Vagina (tissue), 2 donors: ENCODE measurements at places on chromosomes 7 and 10.

GRCh38 chr7:47807126-47807525 lies 141.1 kb downstream of the PKD1L1 start:
- no peaks in the 10 kb centered on the region for H3K27me3 ChIP-seq
- peaks cover 11% of the 10 kb centered on the region for H3K4me1 ChIP-seq
- DNase-seq, result no peak

GRCh38 chr10:17453373-17454091 lies 863 bp downstream of the ST8SIA6 start:
- H3K4me1 ChIP-seq, result peaks cover 16% of the 10 kb centered on the region
- H3K27me3 ChIP-seq, result peaks cover 7% of the 10 kb centered on the region
- H3K36me3 ChIP-seq, result no peaks in the 10 kb centered on the region
- no peak for DNase-seq

GRCh38 chr7:36724996-36725395 lies 702 bp upstream of the AOAH start:
- no peaks in the 10 kb centered on the region for H3K27me3 ChIP-seq
- H3K36me3 ChIP-seq, result no peaks in the 10 kb centered on the region
- no peaks in the 10 kb centered on the region for H3K4me1 ChIP-seq
- H3K4me3 ChIP-seq, result no peak overlapping the region
- H3K27ac ChIP-seq, result no peak overlapping the region

DNA sequence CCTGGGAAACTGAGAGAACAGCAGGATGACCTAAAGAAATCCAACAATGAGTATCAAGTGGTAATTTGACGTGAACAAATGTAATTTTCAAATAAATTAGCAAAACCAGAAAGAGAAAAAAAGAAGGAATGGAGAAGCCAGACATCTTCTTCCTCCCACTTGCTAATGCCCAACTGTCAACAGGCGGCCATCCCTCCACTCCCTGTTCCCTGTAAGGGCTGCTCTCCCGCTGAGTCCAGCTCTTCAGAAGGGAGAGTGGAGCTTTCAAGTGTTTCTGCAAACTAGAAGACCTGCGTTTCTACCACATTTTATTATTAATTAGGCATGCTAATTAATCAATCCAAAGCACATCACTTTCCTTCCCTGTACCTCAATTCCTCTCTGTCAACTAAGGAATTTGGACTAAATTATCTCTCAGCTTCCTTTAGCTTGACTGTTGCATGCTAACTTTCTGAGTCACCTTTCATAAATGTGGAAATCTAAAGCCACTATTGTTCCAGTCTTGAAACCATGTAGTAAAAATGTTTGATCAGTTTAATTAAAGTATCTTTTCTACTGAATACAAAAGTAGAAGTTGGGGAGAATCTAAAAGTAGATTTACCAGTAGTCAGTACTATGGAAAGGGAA lies 48.4 kb upstream of the CUL1 start:
- DNase-seq, result no peak
- H3K4me1 ChIP-seq, result no peaks in the 10 kb centered on the region
- H3K4me3 ChIP-seq, result no peak overlapping the region

GRCh38 chr10:127428385-127428980 lies 120.6 kb upstream of the NPS start:
- H3K27me3 ChIP-seq, result no peaks in the 10 kb centered on the region
- no peak overlapping the region for H3K4me3 ChIP-seq
- peaks cover 7% of the 10 kb centered on the region for H3K4me1 ChIP-seq
- no peak for DNase-seq
- H3K27ac ChIP-seq, result no peak overlapping the region
- peaks cover 31% of the 10 kb centered on the region for H3K36me3 ChIP-seq

- H3K36me3 ChIP-seq, result no peaks in the 10 kb centered on the region
- no peak overlapping the region for H3K27ac ChIP-seq
- no peak for DNase-seq
- no peaks in the 10 kb centered on the region for H3K27me3 ChIP-seq
Observed at GRCh38 chr7:73901231-73901822, 40.4 kb downstream of the TMEM270 start.
